AML-193 (cell line): ENCODE measurements at places on chromosomes 1 and 21.
A peak's percentile ranks its signal among the peaks of the same experiment; 100 is the strongest.

- DNase-seq = no peak
Measured at GRCh38 chr1:111369177-111369576, 58.4 kb downstream of the OVGP1 start.

DNA sequence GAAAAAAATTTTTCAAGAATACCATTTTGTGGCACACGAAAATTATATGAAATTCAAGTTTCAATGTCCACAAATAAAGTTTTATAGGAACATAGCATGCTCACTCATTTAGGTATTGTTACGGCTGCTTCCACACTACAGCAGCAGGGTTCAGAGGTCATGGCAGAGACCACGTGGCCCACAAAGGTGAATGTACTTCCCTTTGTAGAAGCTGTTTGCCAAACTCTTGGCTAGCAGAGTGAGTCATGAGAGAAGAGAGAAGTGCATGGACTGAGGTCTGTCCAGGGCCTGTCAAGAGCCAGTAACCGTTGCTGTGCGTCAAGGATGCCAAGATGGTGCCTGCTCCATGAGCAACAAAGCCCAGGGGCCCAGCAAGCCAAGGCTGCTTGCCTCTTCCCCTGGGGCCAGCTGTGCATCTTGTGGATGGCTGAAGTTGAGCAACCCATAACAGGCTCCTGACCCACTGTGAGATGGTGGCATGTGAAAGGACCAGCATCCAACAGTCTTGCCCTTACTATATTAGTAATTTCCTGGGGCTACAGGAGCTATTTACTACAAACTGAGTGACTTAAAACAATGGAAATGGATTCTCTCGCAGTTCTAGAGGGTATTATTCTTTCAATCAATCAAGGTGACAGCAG is 64.8 kb upstream of the ATP5PO start:
- peak; percentile 43 for DNase-seq

DNA sequence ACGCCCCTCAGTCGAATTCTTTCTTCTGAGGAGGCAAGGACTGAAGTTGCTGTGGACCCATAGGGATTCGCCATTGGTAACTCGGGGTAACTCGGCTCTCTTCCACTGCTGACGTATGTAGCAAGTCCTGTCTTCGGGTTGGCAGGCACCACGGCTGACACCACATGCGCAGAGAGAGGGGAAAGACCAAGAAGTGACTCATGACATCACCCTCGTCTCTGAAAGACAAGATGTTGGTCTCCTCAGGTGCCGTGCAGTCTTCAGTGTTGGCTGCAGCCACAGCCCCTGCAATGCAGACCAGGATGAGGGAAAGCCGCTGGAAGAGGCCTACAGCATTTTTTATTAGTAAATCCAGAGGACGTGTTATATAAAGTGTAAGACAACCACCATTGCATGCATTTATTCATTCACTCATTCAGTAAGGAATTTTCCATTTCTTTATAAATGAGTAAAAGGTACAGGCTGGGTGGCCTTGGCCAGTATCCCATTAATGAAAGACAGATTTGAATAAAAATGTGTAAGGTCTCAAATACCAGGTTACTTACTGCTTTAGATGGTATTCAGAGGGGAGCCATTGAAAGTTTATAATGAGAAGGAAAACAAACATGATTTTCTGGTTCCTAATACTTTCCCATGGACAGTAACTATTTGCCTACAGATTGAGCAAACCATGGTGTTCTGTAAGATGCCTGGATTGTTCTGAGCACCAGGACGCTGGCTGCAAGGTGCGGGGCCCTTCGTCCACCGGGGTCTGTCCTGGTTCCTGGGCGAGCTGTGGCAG is 50.7 kb upstream of the IRF2BP2 start:
- DNase-seq = no peak

DNA sequence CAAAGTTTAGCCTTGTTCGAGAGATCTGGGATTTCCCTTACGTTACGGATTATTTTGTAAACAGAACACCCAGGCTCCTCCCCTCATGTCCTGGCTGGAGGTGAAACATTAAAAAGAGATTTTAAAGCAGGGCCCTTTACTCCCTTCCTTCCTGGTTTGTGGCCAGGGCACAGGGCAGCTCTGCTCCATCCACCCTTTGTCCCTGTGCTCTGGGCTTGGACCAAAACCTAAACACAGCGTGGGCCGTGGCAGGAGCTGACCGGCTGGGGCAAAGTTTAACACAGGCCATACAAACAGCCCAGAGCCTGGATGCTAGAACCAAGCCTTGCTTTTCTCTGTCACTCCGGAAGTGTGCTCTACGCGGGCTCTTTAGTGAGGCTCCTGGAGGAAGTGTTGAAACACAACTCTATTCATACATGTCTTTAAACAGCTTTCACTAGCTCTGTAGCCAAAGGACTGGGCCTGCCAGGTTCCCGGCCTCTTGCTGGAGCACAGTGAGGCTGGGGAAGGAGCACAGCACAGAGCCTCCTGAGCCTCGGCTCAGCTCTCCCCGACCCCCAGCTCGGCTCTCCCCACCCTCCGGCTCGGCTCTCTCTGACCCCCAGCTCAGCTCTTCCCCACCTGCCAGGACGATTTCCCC is 84.7 kb downstream of the PDE9A start:
- DNase-seq = peak; percentile 70

DNA sequence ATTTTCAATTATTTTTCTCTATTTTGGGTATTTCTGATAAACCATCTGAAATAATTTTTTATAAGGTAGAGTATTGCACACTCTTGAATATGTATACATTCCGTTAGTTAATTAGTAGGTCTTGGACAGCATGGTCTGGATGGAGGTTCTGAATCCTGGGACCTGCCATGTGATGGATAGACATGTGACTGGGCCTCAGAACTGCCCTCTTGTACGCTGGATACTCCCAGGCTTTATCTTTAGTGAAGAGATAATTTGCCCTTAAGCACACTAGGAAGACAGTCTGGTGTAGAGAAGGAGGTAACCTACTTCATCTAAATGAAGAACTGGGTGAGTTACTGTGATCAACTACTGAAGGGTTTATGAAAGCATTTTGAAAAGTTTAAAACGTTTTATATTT is 48.9 kb downstream of the CNIH3 start:
- DNase-seq = no peak

DNA sequence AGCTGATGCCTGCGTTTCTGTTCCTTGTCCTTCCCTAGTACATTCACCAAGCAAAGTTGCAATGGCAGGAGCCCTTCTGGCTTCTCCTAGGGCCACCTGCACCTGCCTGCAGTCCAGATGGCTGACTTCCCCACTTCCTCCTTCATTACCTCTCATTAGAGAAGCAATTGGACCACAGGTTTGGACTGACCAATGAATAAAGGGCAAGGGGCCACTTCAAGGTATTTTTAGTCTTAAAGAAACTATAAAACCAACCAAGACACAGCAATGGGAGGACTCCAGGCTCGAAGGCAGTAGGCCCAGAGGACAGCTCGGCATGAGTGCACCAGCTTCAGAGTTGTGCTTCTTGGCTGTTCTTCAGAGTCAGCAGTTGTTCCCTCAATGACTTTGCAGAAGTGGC is 60.8 kb upstream of the ROR1 start:
- DNase-seq = no peak

GRCh38 chr1:73761559-73761958 is 436.4 kb downstream of the LRRIQ3 start:
- no peak for DNase-seq

GRCh38 chr1:212284332-212284743 is 872 bp upstream of the PPP2R5A start:
- peak; percentile 70 for DNase-seq

DNA sequence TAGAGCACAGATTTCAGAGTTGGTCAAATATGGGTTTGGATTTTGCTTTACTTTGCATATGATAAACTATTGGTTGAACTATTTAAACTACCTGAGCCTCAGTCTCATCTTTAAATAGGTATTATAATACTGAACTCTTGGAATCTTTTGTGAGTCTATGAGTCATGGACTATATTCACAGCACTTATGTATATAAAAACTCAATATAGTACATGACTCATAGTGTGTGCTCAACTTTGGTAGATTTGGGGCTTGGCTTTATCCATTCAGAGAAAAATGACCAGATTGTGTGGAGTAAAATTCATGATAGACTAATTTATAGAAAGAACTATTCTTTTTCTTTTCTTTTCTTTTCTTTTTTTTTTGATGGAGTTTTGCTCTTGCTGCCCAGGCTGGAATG is 28.7 kb downstream of the FCRL3 start:
- no peak for DNase-seq

DNA sequence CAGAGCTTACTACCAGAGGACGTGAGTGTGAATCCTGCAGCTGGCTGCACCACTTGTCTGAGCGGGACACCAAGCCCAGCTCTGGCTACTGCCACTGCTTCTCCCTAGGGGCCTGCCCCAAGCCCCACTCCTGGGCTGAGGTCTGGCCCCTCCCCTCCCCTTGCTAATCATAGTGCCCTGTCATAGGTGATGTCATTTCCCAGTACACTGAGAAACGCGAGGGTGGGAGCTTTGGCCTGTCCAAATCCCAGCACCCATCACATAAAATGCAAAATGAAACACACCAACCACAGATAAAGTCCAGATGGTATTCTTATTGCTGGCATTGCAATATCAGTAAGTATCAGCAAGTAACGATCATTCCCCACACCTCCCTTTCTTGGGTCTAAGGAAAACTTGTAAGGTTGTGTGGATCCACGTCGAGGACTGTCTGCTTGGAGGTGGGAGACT is 77.7 kb downstream of the TOMM20 start:
- DNase-seq = no peak

DNA sequence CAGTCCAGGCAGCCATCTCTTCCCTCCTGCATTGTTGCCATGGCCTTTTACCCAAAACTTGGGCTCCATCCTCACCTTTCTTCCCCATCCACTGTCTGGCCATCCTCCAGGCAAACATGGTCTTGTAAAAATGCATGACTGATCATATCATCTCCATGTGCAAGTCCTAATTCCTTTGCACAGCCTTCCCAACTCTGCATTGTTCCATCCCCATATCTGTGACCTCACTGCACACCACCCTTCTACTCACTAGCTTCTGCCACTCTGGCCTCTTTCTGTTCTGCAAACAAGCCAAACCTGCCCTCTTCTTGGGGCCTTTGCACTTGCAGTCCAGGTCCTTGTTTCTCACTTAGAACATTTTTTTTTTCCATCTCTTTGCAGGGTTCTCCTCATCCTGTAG is 230.1 kb upstream of the GJB5 start:
- DNase-seq = no peak

- peak; percentile 67 for DNase-seq
Measured at GRCh38 chr1:26417111-26417759, 6.6 kb downstream of the LIN28A start.

GRCh38 chr1:175887981-175888428 is 144.6 kb upstream of the TNR start:
- peak; percentile 14 for DNase-seq

DNA sequence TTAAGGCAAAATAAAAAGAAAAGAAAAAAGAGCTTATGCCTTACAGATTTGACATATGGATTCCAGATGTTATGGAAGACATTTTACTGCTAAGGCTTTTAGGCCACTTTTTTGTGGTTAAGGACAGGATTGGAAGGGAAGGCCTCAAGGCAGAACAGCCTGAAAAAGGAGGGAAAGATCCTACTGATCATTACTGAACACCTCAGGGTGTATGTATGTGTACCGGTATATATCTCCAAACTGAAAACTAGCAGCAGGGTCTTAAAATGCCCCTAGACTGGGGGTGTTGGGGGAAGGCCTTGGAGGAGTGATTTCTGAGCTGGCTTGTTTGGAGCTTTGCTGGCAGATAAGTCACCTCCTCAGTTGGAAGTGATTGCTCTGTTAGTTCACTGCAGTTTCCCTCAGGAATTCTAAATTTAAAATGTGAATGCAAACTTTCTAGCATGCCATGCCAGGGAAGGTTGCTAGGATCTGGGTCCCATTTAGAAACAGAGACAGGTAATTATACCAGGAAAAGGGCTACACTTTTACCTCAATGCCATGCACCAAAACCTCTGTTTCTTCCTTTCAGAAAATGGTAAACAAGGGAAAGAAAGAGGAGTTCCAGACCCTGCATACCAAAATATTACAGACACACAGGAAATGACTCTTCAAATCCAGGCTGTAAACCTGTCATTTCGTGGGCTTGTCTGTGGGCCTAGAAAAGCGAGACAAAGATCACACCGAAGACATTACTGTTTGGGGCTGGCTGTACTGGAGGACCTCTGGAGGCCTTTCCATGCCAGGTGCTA is 15.0 kb downstream of the C1orf52 start:
- DNase-seq = no peak

DNA sequence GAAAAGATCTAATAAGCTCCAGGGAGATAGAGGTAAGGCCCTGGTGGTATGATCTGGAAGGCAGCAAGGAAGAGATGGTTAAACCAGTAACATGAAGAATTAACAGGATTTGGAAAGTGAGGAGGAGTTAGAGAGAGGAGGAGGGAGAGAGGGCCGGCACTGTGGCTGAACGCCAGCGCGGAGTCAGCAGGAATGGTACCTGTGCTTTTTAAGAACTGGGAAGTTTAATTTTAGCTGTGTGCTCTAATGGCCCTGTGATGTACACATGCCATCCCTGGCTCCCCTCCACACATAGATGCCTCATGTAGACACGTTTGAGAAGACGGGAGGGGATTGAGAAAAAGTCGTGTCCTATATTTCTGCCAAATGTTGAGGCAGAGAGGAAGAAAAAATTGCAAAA is 13.8 kb upstream of the AVPR1B start:
- DNase-seq = no peak

DNA sequence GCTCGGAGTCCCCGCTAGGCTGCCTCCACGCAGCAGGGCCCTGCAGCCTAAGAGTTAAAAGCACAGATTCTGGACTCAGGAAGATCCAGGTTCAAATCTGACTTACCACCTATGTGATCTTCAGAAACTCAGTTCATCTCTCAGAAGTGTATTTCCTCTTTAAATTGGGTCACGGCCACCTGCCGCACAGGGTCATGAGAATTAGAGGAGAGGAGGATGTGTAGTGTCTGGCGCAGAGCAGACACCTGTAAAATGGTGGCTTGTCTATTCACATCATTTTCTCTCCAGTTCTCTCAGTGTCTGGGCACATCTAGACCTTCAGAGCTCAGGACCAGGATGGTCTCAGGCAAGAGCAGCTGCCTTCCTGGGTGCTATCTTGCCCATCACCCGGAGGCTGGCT is 45.8 kb downstream of the PTPRF start:
- no peak for DNase-seq

- no peak for DNase-seq
Measured at GRCh38 chr1:73903092-73903491, 294.9 kb downstream of the LRRIQ3 start.

- DNase-seq = no peak
Measured at GRCh38 chr1:6971048-6971447, 185.8 kb downstream of the CAMTA1 start.
